ENCODE measurements at places on chromosomes 1 and 21.
A peak's percentile ranks its signal among the peaks of the same experiment; 100 is the strongest.

DNA sequence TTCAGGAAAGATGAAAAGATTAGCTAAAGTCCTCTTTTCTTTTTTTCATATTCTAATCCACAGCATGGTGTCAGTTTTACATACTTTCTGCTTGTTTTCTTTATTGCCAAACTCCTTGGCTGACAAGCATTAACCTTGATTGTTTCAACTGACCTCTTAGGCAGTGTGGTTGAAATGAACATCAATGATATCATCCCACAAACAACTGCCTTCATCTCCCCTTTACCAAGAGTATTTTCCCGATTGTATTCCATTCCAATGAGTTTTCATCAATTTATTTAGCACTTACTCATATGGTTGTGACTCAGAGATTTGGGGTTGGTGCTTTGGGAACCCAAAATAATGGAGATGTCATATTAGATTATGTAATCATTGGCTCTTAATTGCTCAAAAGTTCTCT is 71.8 kb downstream of the SPAG17 start:
- no peak for DNase-seq

- DNase-seq = no peak
Measured at GRCh38 chr1:32666901-32667566, 16.0 kb downstream of the RBBP4 start.

GRCh38 chr1:56416495-56416894 is 162.9 kb downstream of the PLPP3 start:
- no peak for DNase-seq

DNA sequence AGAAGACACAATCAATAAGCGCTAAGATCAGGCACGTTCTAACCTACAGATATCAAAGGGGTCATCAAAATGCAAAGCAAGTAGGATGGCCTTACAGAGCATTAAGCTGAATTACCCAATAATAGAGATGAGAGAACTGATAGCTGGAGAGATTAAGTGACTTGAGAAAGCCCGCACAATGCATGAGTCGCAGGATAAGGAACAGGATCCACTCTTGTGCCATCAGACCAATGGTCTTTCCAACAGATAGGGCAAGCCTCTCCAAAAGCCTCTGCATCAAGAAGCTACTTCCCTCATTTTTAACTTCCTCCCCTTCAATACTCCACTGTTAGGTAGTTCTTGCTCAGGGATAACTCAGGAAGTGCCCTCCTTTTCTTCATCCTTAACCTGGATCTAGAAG is 2.6 kb downstream of the CHML start:
- no peak for DNase-seq

DNA sequence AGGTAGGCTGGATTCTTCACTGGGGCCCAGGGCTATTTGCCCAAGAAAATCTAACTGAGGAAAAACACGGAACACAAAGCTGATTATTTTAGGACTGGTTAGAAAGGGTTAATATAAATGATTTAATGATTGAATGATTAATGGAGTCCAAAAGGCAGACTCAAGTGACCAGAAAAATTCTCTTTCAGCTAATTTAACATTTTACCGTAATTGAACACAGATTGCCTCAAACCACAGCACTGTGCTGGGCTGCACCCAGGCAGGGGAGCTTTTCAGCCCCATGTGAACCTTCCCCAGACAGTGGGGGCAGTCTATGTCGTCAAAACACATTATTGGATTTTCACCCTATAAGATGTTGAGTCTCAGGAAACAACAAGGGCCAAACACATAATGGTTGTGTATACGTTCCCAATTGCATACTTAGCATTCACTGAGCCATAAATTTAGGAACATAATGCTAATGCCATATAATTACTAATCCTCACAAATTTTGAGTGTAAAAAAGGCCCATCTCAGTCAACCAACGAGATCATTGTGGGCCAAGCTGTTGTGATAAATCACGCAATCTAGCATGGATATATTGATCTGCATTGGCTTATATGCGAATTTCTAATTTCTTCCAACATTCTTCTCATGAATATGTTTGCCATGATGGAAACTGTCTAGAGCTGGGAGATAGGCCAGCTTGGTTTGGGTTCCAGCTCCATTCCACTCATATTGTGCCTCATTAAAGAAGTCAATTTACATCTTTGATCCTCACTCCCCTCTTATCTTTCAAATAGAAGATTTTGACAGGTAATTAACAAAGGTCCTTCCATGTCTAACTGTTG is 27.7 kb downstream of the DSCAM start:
- DNase-seq = no peak

DNA sequence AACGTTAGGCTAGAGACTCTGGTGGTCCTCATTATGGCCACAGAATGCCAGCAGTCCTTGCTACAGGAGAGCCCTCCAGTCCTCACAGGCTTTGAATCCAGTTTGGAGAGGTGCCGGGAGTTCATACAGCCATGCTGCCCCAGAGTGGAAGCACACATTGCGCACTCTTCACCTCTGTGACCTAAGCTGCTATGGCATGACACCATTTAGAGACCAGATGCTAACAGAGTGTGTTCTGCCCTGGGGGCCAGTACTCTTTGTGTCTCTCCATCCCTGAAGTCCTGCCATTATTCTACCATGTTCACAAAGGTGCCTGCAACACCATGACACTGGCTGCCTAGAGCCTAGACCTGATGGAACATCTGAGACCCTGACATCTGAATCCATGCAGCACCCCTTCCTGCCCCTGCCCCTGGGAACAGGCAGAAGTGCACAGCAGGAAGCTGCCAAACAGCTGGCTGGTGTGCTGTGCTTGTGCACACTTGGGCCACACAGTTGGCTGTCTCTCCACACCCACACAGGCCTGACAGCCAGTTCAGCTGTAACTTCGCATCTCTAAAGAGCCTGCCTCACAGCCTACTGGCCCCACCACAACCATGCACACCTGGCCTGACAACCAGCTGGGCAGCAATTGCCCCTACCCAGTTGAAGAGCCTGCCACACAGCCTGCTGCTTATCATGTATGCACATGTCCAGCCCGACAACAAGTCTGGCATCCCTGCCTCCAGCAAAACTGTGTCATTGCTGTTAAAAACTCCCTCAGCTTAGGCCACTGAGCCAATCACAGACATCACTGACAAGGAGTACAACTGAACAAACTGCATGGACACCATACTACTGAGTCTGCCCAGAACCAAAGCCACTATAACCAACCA is 49.1 kb downstream of the MCOLN2 start:
- no peak for DNase-seq

DNA sequence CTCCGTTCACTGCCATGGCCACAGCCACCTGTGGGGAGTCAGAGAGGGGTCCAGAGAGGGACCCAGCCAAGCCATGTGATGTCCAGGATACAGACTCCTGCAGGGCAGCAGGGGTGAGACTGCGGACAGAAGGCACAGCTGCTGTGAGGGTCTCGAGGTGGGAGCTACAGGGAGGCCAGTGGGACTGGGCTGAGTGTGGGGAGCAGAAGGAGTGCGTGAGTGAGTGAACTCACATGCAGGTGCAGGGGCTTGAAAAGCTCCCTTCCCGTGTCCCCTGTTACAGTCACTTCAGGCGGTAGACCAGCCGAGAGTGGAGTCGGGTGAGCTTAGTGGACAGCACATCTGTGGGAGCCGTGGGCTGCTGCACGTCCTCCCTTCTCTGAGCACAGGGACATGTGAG is 42.4 kb downstream of the S100B start:
- DNase-seq = no peak

- DNase-seq = no peak
Measured at GRCh38 chr1:19597496-19598309, 46.4 kb upstream of the NBL1 start.

DNA sequence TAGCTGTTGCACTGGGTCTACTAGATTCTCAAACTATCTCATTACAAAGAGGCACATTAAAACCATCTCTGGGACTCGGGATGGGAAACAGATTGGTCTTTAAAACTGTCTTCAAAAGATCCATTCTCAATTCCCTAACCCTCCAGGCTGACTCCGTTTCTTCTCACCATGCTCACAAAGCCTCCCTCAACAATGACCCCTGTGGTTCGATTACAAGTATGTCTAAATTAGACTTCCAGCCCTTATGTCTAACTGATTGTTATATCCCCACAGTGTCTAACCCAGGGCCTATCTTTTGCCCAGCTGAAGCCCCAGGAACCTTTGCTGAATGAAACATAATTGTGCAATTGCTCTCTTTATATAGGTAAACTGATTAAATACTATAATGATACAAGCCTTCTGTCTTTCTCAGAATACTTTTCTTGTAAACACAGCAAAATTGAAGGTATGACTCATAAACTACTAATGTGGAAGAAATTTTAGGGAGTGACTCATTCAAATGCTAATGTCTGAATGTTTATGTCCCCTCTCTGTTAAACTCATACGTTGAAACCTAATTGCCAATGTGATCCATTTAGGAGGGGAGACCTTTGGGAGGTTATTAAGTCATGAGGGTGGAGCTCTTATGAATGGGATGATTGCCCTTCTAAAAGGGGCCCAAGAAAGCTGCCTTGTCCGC is 65.6 kb upstream of the DAB1 start:
- DNase-seq = no peak

DNA sequence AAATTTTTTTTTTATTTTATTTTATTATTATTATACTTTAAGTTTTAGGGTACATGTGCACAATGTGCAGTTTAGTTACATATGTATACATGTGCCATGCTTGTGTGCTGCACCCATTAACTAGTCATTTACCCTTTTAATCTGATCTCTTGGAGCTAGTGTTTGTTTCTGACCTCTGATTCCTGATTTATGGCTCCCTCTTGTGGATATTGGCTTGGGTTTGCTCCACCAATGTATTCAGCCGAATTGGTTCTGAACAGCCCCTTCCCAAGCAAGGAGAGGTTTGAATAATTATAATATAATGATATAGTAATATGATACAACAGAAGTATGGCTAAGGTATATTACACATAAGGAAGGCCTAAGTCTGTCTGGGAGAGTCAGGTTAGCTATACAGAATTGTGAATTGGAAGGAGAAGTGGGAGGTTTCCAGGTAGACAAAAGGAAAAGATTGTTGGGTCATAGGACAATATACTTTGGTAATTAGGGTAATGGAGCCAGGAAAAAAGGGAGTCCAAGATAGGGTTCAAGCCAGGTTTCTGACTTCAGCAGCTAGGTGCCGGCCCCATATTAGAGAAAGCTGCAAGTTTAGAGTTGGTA is 53.1 kb upstream of the HMCN1 start:
- peak; percentile 60 for DNase-seq

GRCh38 chr1:22487781-22488180 is 36.1 kb downstream of the ZBTB40 start:
- DNase-seq = no peak

- DNase-seq = no peak
Measured at GRCh38 chr1:244647819-244648218, 5.1 kb upstream of the DESI2 start.

All from NCI-H187 treated with DMSO at 0.1 percent for 48 hours (cell line).